ENCODE measurements at places on chromosomes 1 and 21.

DNA sequence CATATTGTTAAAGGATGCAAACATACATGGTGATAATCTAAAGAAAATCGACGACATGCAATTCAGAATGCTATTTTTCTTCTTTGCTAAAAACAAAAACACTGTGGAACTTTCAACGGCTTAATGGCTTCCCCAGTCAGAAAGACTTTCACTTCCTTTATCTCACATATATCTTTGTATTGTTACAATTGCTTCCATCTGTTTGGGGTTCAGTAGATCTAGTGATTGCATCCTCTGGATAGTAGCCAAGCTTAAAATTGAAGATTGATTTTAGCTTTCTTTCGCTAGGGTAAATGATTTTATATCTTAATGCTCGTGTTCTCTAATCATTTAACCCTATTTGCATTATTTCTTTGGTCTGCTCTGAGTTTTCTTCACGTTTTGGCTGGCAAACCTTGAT is 31.8 kb upstream of the ADAMTS1 start:
- no peak for DNase-seq

GRCh38 chr1:42682739-42683531 is 717 bp downstream of the YBX1 start:
- peak; percentile 67 for DNase-seq

- no peak for DNase-seq
Measured at GRCh38 chr1:32099426-32099825, 8.4 kb upstream of the KPNA6 start.

DNA sequence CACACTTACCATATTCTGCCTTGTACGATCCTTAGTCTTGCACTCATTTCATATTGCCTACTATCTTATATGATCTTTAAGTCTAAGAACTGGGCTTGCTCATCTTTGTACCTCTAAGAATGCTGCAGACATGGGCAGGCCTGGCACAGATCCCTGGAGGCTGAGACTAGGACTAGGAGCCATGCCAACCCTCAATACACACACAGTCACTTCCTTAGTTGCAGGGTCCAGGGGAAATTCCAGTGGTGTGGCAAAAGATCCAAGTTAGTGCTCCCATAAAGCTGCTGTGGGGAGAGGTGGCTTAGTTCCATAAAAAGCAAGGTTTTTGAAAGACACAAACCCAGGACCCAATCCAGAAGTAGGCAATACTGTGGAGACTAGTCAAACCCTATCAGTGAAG is 59.9 kb downstream of the CYYR1 start:
- peak; percentile 62 for DNase-seq

DNA sequence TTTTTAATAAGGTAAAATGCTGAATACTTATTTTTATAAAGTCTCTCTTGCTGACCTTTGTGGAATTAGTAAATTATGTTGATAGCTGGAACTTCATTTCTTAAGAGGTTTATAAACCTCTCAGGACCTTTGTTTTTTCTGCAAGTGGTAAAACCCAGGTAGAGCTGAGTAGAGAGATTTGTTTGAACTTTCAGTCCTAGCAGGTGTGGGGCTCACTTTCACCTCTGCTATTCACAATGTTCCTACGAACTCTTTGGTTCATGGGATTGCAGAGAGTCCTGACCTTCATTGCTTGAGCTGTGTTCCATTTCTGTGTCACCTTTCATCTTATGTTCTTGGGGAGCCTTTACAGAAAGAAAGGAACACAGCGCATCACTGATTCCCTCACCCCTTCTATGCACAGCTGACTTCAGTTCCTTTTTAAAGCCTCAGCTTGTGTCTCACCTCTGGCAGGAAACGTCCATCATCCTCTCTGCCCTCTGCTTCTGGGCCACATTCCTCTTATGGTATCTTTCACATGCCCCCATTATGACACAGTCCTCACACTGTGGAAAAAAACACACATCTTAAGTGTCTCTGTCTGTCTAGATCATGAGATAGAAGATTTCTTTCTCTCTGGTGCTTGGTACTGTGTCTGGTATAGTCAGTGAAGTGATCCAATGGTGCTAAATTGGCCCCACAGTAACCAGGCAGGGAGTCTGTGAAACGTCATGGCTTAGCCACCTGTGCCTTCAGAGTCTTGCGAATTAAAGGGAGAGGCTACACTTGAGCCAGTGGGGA is 262.5 kb upstream of the B3GALT2 start:
- DNase-seq = peak; percentile 12

GRCh38 chr21:29359718-29360117 is 61.0 kb downstream of the BACH1 start:
- DNase-seq = no peak

DNA sequence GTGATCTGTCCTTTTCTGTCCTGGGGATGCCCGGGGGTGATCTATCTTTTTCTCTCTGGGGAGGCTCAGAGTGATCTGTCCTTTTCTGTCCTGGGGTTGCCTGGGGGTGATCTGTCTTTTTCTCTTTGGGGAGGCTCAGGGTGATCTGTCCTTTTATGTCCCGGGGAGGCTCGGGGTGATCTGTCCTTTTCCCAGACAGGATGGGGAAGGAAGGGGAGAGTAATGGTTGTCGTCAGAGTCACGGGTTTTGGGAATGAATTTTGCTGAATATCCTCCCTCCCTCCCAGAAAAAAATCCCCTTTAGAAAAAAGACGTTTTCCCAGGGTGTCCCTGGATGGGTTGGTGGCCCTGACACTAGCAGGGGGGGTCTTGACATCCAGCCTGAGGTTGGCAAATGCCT is 91.5 kb downstream of the ARHGEF10L start:
- no peak for DNase-seq

GRCh38 chr21:27275294-27275927 is 308.5 kb upstream of the ADAMTS5 start:
- peak; percentile 82 for DNase-seq

DNA sequence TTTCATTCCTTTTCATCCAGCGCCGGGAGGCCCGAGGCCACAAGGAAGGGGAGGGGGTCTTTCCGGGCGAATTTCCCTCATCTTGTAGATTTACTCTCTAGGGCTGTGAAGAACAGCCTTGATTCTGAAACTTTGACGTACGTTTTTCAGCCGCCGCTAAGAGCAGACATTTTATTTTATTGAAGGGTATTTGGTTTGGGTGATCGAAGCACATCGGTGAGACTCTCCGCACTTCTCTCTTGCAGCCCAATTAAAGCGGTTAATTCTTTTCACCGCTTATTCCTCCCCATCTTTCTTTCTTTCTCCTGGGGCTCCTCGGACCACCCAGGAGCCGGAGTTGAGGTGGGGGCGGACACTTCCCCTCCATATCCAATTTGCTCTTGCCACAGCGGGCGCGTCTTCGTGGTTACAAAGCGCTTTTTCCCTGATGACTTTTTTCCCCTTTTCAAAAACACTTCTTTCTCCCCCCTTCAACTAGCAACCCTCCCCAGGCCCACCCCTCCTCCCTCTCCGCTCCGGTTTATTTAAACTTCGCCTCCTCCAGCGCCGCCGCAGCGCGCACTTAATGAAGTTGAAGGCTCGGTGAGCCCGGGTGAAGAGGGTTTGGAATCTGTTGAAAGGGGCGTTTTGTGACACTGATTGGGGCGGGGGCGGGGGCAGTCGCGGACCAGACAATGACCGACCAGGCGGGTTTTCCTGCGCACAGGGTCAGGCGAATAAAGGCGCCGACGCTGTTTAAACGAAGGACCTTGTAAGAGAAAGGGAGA is 5.9 kb downstream of the FOXD2 start:
- DNase-seq = no peak

DNA sequence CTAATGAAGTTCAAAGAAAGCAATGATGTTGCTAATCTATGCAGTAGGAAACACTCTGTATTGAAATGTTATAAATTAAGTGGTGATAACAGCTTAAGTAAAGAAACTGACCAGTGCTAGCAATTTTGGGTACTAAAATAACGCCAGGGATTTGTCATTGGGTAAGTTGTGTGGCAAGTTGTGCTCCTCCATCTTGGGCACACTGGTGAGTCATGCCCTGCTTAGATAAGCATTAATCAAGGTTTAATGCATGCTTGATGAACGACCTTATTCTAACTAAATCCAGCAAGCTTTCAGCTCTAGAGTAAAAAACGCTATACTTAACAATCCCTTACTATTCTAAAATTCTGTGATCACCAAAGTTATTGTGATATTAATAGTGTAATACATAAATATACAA is 25.2 kb downstream of the VAMP4 start:
- no peak for DNase-seq

DNA sequence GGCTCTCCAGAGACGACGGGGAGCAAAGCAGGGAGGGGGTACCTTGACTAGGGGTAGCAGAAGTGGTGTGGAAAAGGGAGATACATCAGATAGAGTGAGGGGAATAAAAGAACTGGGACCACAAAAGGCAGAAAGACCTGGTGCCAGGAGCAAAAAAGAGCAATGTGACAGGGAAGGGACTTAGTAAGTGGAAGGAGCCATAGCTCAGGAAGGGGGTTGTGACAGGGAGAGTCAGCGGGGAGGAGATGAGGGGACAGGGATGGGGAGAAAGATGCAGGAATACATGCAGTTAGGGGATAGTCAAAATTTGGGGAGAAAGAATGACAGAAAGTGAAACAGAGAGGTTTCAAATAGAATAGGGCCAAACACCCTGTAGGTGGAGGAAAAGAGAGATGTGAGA is 20.5 kb downstream of the RHOU start:
- DNase-seq = no peak
